ENCODE measurements at places on chromosomes 12 and 14. TPM values are rescaled to one million over a fixed set of nuclear protein-coding genes. Genes with fewer than 3 reads are reported as not detected.

Gene CLMN
- polyA plus RNA-seq, result 18.2 TPM

Gene POTEG
- polyA plus RNA-seq, result not detected

Gene GLT8D2
- polyA plus RNA-seq, result 8.4 TPM

Gene TSPAN8
- 35.9 TPM for polyA plus RNA-seq

Gene BATF
- 0.46 TPM for polyA plus RNA-seq

Gene SP1
- polyA plus RNA-seq, result 90.7 TPM

Gene SLC10A1
- polyA plus RNA-seq, result 0.15 TPM

Gene MMAB
- 39.3 TPM for polyA plus RNA-seq

Gene NUDT14
- polyA plus RNA-seq, result 44.0 TPM

Gene CPNE8
- polyA plus RNA-seq, result 16.4 TPM

GRCh38 chr14:51676549-51676948 is 24.8 kb downstream of the FRMD6 start:
- no peak for DNase-seq

DNA sequence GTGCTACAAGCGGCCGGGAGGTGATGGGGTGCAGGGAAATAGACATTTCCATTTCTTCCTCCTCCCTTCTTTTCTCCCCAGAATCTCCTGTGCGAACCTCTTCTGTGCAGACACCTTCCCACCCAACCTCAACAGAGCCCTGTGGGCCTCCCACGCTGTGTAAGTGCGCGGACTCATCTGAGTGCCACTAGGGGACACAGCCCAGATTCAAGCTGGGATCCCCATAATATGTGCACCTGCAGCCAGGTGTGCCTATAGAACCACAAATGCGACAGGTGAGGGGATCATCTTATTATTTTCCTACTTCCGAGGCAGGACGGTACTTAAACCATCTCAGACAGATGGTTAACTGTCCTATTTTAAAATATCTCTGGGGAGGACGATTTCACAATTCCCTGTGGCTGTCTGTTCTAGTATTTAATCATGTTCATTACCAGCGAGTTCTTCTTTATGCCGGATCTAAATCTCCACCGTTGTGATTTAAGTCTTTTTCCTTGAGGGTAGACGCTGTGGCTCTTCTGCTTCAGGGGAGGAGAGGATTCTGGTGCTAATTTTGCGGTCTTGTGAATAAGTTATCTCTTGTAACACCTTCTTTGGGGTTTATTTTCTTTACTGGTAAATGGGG is 17.2 kb upstream of the CACNA1C start:
- no peak for DNase-seq

DNA sequence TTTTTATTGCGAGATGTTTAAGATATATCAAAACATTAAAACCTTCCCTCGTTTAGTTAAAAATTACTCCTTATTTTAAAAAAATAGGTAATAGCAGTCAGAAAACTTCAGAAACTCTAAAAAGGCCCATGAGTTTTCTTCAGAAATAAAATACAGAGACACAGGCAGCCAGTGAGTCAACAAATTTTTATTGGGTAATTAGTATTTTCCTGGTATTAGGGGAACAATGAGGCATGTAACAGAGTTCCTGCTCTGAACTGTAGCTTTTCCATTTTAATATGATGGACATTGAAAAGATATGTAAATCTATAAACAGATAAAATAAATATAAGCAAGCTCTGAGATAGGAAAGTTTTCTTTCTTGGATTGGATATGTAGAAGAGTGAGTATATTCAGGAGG is 399 bp upstream of the ZNF705A start:
- no peak for DNase-seq

GRCh38 chr12:62730649-62731048 is 204.3 kb downstream of the PPM1H start:
- no peak for DNase-seq

DNA sequence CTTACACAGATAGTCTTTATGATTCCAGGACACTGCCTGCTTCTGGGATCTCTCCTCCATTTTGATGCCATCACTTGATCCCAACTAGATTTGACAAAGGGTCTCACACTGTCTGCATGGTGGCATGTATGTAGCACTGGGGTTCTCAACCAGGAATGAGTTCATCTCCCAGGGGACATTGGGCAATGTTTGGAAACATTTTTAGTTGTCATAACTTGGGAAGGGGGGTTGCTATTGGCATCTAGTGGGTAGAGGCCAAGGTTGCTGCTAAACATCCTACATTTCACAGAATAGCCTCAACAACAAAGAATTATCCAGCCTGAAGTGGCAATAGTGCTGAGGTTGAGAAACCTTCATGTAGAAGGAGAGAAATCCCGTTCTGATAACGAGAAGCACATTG is 376.2 kb downstream of the DPF3 start:
- no peak for DNase-seq

- no peak for DNase-seq
Observed at GRCh38 chr12:53653595-53653994, 22.3 kb downstream of the ATP5MC2 start.

DNA sequence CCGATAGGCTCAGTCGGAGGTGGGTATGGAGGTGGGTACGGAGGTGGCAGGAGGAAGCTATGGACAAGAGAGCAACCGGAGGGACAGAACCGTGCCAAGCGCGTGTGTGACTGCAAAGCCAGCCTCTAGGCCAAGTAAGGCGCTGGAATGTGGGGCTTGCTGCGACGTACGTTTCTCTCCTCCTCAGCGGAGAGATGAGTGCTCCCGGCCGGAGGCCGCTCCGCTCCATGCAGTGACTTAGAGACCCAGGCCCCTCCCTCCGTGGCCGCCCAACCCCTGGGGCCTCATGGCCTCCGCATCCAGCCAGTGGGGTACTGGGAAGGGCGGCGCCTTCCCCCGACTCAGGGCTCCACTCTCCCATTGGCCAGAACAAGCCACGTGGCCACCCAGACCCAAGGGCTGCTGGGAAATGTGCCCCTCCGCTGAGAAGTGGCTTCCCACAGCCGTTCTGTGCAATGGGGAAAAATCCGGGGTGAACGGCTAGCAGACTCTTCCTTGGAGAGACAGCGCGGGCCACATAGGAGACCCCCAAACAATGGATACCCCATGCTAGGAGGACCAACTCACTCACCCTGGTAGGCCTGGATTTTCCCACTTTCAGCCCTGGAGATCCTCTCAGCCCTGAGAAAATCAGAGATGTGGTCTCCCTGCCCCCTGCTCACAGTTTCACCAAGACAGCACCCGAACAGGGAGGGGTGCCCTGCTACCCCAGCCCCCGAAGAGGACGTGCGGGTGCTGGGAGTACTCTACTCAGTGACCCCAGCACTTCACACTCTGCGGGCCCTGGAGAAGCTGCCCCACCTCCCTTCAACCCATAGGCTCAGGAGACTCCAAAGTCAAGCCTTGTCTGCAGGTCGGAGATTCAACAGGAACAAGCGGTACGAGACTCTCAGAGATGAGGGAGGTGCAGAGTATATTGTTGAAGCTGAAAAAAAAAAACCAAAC is 66.7 kb downstream of the RIMBP2 start:
- DNase-seq, result no peak

GRCh38 chr12:53985692-53985993 is 697 bp downstream of the HOXC10 start:
- no peak for DNase-seq

DNA sequence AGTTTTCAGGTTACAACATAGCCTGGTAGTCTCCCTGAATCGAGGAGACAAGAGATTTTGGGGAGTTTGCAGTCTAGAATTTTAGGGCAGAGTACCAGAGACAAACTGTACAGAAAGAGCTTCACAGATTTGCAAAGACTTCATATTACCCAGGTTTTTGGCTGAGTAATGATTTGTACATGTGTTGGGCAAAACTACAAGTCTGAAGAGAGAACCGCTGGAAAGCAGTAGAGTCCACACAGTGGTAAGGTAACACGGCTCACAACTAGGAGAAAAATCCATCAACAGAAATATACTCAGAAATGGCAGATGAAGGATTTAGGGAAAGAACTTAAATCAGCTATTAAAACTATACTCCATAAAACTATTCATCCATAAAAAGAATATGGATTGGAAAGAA is 25.7 kb downstream of the FBXO33 start:
- DNase-seq, result no peak

GRCh38 chr14:105392131-105393090 is 5.9 kb upstream of the TEX22 start:
- DNase-seq, result no peak

GRCh38 chr14:70018713-70019211 is 139.5 kb downstream of the SMOC1 start:
- no peak for DNase-seq
